ENCODE measurements at places on chromosomes 6 and 20.
A peak's percentile ranks its signal among the peaks of the same experiment; 100 is the strongest.

- DNase-seq = peak; percentile 50
These were observed 85.7 kb upstream of the FOXC1 start for GRCh38 chr6:1524040-1524480.

DNA sequence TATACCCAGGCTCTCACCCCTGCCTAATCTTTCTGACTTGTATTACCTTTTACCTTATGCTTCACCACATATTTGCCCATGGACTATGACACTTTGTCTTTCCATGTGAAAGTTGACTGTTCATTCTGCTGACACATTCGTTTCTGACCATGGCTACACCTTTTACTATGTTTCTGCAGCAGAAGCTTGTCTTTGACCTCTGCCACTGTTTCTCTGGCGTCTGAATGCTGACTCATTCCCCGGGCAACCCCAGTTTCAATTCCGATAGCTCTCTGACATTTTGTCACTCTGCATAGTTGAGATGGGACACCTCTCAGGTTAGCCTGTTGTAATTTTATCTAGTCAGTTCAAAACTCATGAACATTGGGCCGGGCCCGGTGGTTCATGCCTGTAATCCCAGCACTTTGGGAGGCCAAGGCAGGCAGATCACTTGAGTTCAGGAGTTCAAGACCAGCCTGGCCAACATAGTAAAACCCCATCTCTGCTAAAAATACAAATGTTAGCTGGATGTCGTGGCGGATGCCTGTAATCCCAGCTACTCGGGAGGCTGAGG lies 50.7 kb downstream of the SLC26A8 start:
- DNase-seq = peak; percentile 29

GRCh38 chr6:47859175-47859574 lies 77.3 kb downstream of the OPN5 start:
- no peak for DNase-seq

GRCh38 chr6:142551274-142551811 lies 249.5 kb downstream of the ADGRG6 start:
- no peak for DNase-seq

- DNase-seq = no peak
These were observed 74.8 kb downstream of the ASCC3 start for GRCh38 chr6:100806296-100806695.
